ENCODE measurements at places on chromosomes 1 and 21. TPM values are rescaled to one million over a fixed set of nuclear protein-coding genes. Genes with fewer than 3 reads are reported as not detected.

DNA sequence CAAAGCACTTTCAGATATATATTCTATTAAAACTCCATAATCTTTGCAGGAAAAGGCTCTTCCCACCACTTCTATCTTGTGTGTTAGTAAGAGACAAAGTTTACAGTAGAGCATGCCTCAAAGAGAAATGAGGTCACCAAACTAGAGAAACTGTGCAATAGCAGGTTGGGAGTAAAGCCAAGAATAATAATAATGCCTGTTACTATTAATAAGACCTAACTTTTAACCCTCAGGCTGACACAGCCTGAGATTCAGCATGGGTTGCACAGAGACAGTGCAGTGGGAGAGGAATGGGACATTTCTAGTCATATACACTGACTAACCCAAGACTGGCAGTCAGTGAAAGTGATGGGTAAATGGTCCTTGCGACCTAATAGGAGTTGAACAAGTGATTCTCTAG is 320.2 kb upstream of the NFIA start:
- DNase-seq, result no peak

GRCh38 chr21:36981049-36981391 is 14.6 kb upstream of the HLCS start:
- DNase-seq, result no peak

- DNase-seq, result peak; percentile 90
Observed at GRCh38 chr1:9629445-9630201, 21.9 kb upstream of the PIK3CD start.

DNA sequence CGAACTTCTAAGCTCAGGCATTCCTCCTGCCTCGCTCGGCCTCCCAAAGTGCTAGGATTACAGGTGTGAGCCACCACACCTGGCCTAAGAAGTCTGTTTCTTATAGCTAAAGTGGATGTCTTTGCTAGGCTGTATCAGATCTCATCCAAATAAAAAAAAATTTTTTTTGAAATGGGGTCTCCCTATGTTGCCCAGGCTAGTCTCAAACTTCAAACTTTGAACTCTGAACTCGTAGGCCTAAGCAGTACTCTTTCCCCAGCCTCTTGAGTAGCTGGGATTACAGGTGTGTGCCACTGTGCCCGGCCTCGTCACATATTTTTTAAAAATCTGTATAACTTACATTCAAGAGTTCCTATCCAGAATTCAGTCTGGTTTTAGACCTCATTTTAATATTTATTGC is 40.5 kb downstream of the RPRD2 start:
- no peak for DNase-seq

GRCh38 chr1:239997515-239998311 is 94.0 kb upstream of the FMN2 start:
- peak; percentile 12 for DNase-seq

GRCh38 chr1:202184750-202185460 is 8.7 kb upstream of the LGR6 start:
- peak; percentile 84 for DNase-seq

DNA sequence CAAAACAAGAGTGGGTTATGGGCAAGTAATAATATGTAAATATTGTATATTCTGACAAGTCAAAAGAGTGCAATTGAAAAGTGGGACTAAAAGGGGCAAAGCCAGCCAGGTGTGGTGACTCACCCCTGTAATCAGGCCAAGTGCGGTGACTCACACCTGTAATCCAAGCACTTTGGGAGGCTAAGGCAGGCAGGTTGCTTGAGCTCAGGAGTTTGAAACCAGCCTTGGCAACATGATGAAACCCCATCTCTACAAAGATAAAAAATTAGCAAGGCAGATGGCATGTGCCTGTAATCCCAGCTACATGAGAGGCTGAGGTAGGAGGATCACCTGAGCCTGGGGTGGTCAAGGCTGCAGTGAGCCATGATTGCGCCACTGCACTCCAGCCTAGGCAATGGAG is 304.0 kb downstream of the HHIPL2 start:
- DNase-seq, result no peak

DNA sequence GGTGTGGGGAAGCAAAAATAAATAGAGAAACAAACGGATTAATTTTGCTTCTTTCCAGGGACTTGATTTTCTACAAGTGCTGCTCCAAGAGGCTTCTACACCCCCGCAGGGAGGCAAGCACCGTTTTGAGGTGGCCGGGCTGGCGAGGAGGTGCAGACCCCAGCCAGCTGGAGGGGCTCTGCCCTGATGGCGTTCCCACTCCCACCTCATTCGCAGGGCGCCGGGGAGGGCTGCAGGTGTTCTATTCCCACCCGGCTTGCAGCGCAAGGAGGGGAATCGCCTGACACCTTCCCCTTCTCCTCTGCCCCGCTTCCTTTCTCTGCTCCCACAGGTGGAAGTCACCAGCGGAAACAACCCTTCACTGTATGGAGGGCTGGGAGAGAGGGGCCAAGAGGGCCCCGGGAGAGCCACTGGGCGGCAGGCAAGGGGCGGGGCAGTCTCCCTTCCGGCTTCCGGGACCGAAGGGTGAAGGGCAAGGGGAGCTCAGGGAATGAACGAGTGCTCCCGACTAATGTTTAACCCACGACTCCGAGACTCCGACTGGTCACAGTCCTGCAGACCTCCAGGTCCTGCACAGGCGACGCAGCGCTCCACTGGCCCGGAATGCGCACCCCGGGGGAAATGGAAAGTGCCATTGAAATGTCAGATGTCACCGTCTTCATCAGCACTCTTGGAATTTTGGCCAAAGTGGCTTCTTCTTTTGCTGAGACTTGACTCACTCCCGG is 29.1 kb downstream of the TEX35 start:
- peak; percentile 63 for DNase-seq

- DNase-seq, result no peak
Observed at GRCh38 chr1:230948301-230948700, 30.4 kb downstream of the TTC13 start.

DNA sequence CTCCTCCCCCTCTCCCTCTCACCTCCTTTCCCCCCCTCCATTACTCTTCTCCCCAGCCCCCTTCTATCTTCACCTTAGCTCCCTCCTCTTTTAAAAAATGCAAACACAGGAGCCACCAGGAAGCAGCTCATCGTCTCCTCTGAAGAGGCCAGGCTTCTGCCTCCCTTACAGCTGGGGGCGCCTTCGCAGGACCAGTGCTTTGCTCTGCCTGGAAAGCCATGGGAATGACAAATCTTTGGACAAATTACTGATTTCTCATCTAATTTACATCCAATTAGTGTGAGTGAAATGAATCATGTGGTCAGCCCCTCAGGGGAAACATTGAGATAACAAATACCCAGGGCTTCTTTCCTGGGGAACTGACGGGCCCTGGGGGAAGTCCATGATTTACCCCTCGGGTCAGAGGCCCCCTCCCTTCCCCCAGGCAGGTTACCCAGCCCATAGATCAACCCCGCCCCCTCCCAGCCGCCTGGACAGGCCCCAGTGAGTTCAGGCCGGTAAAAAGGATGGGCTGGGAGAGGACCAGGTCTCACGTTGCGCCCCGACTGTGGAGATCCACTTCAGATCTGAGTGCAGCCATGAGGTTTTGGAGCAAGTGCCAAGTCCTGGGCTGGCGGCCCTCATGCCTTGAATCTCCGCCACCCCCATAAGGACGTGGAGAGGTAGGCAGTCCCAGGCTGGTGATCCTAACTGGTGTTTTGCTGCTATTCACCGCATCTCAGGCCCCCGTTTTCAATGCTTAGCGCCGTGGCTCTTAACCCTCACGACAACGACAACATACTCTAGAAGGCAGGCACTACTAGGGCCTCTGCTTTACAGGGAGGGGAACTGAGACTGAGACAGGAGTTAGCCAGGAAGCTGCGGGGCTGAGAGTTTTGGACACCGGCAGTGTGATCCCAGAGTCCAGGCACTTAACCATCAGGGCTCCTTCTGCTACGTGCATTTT is 300.8 kb downstream of the RRAGC start:
- peak; percentile 16 for DNase-seq

GRCh38 chr1:116972674-116973030 is 28.9 kb upstream of the CD101 start:
- no peak for DNase-seq

DNA sequence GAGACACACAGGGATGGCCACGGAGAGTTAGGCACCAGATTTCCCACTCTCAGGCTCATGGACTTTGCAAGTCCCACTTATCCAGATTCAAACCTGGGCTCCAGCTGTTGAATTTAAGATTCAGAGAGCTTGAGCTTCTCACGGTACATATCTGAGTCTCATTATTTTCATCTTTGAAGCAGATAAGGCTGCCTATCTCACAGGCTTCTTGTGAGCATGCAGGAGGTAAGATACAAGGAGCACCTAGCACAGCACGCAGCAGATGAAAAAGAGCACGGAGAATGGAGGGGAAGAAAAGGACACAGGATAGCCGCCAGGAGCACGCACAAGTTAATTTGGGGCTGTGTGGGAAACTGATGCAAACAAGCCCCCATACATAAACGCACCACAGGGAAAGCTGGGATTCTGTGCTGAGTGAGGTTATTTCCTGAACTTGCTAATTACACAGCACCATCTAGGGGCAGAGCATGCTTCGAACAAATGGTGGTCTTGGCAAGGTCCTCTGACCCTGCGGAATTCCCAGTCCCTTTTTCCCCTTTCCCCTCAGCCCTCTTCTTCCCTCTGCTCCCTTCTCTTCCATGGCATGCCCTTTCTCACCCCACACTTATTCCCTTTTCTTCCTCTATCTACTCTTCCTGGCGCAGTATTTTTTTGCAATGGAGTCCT is 134.7 kb upstream of the VANGL1 start:
- no peak for DNase-seq

GRCh38 chr1:172206256-172206655 is 214.2 kb upstream of the C1orf105 start:
- DNase-seq, result no peak

DNA sequence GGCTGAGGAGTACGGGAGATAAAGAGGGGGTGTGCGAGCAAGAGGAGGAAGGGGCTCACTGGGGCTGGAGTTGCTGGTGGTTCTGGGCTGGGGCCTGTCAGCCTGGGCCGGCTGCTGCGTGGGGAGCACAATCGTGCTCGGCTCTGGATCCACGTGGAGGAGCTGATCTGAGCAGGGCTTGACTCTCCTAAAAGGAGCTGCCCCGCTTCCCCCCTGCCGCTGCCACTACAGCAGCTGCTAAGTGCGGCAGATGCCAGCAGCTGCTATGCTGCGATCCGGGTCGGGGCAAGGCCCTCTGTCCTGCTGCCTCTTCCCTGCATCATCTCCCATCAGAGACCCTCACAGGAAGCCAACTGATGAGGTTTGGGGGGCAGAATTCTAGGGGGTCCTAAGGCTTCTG is 165.9 kb downstream of the PCBP3 start:
- DNase-seq, result no peak

DNA sequence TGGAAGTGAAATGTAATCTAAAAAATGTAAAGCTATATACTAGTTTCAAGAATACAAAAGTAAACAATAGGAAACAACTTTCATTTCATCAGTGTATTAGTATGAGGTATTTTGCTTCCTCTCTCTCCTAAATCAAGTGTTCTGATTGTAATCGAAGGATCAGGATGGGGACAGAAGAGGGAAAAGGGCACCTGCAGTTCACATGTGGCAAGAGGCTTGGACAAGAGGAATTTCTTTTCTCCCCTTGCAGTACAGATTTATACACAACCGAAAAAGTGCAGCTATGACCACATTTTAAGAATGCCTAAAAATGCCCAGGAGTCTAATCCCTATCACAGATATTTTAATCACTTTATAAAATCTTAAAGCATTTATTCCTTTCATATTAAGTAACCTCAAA is 63.7 kb downstream of the NRIP1 start:
- DNase-seq, result no peak

DNA sequence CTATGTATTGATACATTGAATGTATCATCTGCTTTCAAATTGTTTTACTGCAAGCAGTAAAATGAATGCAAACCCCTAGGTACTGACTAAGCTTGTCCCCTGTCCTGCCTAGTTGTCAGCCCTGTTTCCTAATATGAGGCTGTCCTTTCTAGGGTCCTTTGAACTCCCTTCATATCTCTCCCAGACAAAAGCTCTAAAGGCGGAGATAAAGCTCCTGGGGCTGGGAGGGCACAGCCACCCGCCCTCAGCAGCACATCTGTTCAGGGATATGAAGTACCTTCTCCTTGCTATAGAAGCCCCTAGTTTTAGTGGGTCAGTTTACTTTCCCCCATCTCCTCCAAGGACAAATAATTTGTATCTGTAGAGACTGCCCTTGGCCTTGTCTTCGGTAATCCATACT is 93.1 kb upstream of the ETS2 start:
- DNase-seq, result no peak

GRCh38 chr1:203797948-203798655 is 2.7 kb downstream of the ZBED6 start:
- no peak for DNase-seq

GRCh38 chr1:10308001-10308400 is 90.9 kb upstream of the PGD start:
- DNase-seq, result peak; percentile 36

- DNase-seq, result peak; percentile 43
Observed at GRCh38 chr1:62144238-62144831, 50.3 kb upstream of the L1TD1 start.

- no peak for DNase-seq
Observed at GRCh38 chr1:223478606-223479005, 85.4 kb downstream of the CCDC185 start.

DNA sequence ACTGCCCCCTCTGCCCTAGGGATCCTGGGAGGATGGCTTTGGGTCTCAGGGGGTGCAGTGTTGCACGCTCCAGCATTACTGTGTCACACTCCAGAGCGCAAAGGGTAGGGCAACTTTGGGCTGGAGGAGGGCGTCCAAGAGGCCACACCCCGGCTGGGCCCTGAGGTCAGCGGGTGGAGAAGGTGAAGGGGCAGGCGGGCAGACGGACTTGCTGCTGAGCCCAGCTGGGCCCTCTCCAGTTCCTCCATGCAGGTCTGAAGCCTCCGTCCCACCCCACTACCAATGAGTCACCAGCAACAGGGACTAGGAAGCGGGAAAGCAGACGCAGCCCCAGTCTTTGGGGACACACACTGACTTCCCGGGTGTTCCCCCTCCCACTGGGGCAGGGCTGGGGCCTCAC is 116.0 kb downstream of the CASZ1 start:
- no peak for DNase-seq

- DNase-seq, result no peak
Observed at GRCh38 chr1:110057963-110058518, 12.4 kb downstream of the ALX3 start.

- no peak for DNase-seq
Observed at GRCh38 chr1:84406346-84406861, 8.1 kb downstream of the DNASE2B start.

SLAMF8 gene
- 0.53 TPM for total RNA-seq

F13B gene
- not detected for total RNA-seq

GNG12 gene
- total RNA-seq, result 0.12 TPM

TMEM52 gene
- total RNA-seq, result 0.33 TPM

HSD3B1 gene
- not detected for total RNA-seq

TFAP2E gene
- 0.17 TPM for total RNA-seq

TP73 gene
- 0.65 TPM for total RNA-seq

GSTM2 gene
- 11.9 TPM for total RNA-seq

LRRC7 gene
- not detected for total RNA-seq

HRNR gene
- not detected for total RNA-seq

SPRR1B gene
- not detected for total RNA-seq

AVPR1B gene
- total RNA-seq, result not detected

RGS4 gene
- total RNA-seq, result not detected

All from activated CD4-positive, alpha-beta memory T cell treated with anti-CD3 and anti-CD28 coated beads for 36 hours (primary cell).